Aorta (tissue), 5 donors: ENCODE measurements at places on chromosomes 2 and 18. TPM values are rescaled to one million over a fixed set of nuclear protein-coding genes. Genes with fewer than 3 reads are reported as not detected.

The ALPP gene
- total RNA-seq, result not detected

The KCTD1 gene
- 13.2 TPM for total RNA-seq

The PGAP1 gene
- 9.6 TPM for total RNA-seq

The DNAH7 gene
- 1.8 TPM for total RNA-seq

The LRRTM1 gene
- 0.39 TPM for total RNA-seq

GRCh38 chr2:239956818-239957261 is 68.3 kb downstream of the NDUFA10 start:
- H3K36me3 ChIP-seq, result no peaks in the 10 kb centered on the region
- peaks cover 1% of the 10 kb centered on the region for H3K4me1 ChIP-seq
- H3K4me3 ChIP-seq, result no peak overlapping the region
- peak; percentile 45 for DNase-seq
- no peak overlapping the region for H3K27ac ChIP-seq

DNA sequence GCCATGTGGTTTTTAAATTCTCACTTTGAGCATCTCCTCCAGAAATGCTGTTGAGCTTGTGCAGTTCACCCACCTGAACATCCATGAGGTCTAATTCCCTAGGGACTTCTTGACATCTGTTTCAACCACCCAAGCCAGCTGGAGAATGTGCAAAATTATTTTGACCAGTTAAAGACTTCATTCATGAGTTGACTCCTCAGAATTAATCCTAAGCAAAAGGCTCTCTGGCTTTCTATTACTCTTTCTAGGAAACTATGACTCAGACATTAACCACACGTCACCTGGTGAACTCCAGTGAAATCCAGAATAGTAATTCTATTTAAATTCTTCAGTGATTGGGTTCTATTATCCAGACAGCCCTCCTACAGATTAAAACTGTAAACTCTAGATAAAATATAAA is 247.5 kb downstream of the NBAS start:
- H3K27me3 ChIP-seq, result no peaks in the 10 kb centered on the region
- H3K36me3 ChIP-seq, result peaks cover 3% of the 10 kb centered on the region
- H3K27ac ChIP-seq, result no peak overlapping the region
- no peak for DNase-seq
- no peak overlapping the region for H3K4me3 ChIP-seq

DNA sequence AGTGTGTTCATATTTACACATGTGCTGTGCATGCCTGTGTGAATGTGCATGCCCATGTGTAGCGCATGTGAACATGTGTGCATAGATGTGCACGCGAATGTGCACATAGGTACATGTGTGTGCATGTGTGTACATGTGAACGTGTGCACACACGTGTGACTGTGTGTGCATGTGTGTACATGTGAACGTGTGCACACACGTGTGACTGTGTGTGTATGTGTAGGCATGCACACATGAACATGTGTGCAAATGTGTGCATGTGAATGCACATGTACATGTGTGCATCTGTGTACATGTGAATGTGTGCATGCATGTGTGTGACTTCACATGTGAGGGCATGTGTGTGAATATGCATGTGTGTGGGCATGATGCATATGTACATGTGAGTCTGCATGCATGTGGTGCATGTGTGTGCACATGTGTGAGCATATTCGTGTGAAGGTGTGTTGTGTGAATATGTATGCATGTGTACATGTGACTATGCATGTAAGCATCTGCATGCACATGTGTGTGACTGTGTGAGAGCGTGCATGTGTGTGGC is 122.4 kb downstream of the PTGR3 start:
- H3K4me1 ChIP-seq, result no peaks in the 10 kb centered on the region
- H3K4me3 ChIP-seq, result no peak overlapping the region
- no peak overlapping the region for H3K27ac ChIP-seq
